ENCODE measurements at places on chromosomes 2 and 18.

- no peak for DNase-seq
These were observed 790.3 kb downstream of the ERBB4 start for GRCh38 chr2:211748339-211748738.

- no peak for DNase-seq
These were observed 5.8 kb downstream of the TSHZ1 start for GRCh38 chr18:75216212-75216910.

DNA sequence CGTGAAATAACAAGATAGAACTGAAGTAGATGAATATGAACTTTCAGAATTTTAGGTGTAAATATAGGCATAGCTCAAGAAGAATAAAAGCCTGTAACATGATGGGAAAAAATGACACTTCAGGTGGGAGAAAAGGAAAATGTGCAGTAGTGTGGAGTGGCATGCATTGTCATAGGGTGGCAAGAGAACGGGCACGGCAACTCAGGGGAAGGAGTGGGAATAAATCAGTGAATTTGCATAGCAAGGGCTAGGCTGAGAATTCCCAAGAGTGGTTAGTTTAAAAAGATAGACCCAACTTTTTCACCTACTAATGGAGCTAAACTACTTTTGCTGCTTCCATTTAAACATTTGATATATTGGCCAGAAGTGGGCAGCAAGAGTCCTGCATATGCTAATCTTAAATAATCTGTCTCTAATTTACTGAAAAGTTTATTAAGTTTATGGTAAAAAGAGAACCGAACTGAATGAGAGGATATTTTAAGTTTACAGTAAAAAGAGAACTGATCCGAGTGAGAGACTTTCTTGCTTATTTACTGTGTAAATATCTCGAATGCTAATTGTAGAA is 228.1 kb downstream of the CTNNA2 start:
- DNase-seq: no peak

- DNase-seq: no peak
These were observed 250.8 kb upstream of the OSR1 start for GRCh38 chr2:19609266-19609665.

- no peak for DNase-seq
These were observed 96.4 kb downstream of the TGOLN2 start for GRCh38 chr2:85231468-85231805.

- no peak for DNase-seq
These were observed 75.0 kb downstream of the KCNG2 start for GRCh38 chr18:79872527-79873444.

Measured in SIG-M5 (cell line).